AG09319 (cell line): ENCODE measurements at places on chromosomes 7 and 10.
A peak's percentile ranks its signal among the peaks of the same experiment; 100 is the strongest.

GRCh38 chr7:108045669-108046068 lies 42.7 kb upstream of the LAMB1 start:
- no peak for DNase-seq

GRCh38 chr7:158710651-158711102 lies 6.1 kb upstream of the NCAPG2 start:
- DNase-seq = no peak

GRCh38 chr7:88328787-88329186 lies 22.1 kb upstream of the STEAP4 start:
- no peak for DNase-seq

GRCh38 chr7:1368682-1369571 lies 90.3 kb downstream of the MICALL2 start:
- no peak for DNase-seq

- DNase-seq = no peak
Observed at GRCh38 chr10:109861081-109861480, 62.2 kb downstream of the XPNPEP1 start.

DNA sequence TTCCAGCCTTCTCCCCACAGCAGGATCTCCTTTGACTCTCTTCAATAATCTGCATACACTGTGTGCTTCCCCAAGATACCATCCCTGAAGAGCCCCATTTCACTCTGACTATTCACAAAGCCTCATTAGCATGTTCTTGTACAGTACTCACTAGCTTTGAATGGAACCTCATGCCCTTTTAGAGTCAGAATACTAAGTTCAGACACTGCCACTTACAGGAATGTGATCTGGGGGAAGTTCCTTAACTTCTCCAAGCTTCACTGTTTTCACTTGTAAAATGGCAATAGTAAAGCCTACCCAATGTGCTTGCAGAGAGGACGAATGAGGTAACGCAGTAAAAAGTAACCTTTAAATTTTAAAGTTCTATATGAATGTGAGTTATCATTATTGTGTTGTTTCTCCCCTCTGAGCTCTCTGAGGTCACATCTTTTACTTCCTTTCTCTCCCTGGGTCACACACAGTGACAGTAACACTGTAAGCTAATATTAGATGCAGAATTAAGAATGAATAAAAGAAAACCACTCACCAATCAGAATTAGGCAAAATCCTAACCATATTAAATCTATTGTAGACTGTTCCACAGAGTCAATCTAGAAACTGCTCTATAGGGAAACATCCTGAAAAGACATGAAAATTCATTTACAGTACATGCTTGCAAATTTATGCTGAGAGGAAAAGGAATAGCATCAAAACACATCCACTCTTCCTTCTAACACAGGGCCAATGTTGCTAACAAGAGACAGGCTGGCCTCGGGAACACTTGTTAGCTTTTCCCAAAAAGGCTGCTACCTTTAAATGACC lies 64.2 kb upstream of the IL6 start:
- no peak for DNase-seq

- peak; percentile 25 for DNase-seq
Observed at GRCh38 chr7:16891338-16891737, 9.6 kb upstream of the AGR3 start.

- no peak for DNase-seq
Observed at GRCh38 chr7:88217675-88218428, 2.0 kb downstream of the SRI start.

GRCh38 chr7:148967602-148968001 lies 60.7 kb downstream of the PDIA4 start:
- no peak for DNase-seq

- DNase-seq = no peak
Observed at GRCh38 chr10:25280076-25280475, 105.3 kb downstream of the GPR158 start.

GRCh38 chr10:116845823-116846222 lies 3.5 kb upstream of the ENO4 start:
- DNase-seq = no peak

GRCh38 chr7:107461938-107462533 lies 7.8 kb upstream of the GPR22 start:
- DNase-seq = no peak

- no peak for DNase-seq
Observed at GRCh38 chr10:128709686-128710085, 583.5 kb upstream of the MKI67 start.

- no peak for DNase-seq
Observed at GRCh38 chr10:4810092-4810491, 15.9 kb upstream of the AKR1E2 start.

DNA sequence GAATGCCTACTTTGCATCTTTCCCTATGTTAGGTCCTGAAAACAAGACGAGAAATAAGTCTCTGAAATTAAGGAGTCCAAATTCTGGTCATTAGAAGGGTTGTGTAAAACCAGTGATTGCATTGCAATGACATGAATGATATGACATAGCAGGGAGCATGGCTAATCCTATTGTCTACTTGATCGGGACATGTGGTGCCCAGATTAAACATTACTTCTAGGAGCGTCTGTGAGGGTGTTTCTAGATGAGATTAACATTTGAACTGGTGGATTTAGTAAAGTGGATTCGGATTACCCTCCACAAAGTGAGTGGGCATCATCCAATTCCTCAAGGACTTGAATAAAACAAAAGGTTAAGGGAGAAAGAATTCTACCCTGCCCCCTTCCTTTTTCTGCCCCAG lies 434.9 kb upstream of the KLF6 start:
- no peak for DNase-seq

DNA sequence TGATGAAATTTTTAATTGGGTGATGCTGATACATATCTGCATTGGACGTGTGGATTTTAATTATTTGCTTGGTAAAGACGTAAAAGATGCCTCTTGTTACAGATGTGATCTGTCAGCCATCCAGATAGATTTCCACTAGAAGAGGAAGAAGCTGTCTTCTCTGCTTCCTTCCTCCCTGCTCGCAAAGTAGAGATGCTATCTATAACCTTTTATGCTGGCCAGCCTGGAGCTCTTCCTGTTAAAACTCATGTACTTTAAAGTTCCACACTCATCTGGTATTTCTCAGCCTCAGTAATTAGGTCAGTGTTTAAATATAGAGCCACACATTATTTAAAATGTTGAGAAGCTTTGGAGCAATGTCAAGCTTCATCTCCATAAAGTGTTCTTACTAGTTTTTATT lies 51.2 kb upstream of the TMEM229A start:
- DNase-seq = no peak

DNA sequence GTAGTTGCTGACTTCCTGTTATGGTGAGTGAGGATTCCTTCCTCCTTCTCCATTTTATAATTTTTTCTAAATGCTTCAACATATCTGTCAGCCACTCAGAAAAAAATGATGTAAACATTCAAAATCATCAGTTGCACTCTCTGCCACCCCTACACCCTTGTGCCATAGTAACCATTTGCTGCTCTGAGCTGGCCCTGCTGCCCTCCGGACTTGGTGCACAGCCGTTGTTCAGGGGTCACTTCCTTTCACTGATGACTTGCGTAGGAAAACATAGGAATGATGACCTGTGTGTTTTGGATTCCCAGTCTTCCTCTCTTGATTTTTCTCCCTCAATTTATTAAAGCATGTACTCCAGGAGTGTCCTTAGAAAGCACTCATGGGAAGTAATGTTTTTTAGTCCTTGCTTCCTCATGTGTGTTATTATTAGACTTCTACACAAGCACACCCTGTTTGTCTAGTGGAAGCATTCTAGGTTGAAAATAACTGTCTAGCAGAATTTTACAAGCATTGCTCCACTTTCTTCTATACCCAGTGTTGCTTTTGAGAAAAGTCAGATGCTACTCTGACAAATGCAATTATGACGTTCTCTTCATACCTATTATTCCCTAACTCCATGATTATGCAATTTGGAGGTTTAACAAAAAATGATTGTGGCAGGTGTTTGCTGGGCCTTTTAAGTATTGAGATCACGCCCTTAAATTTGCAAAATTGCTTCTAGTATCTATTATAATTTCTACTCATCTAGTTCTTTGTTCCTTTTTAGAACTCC lies 62.6 kb upstream of the MTPN start:
- DNase-seq = no peak

DNA sequence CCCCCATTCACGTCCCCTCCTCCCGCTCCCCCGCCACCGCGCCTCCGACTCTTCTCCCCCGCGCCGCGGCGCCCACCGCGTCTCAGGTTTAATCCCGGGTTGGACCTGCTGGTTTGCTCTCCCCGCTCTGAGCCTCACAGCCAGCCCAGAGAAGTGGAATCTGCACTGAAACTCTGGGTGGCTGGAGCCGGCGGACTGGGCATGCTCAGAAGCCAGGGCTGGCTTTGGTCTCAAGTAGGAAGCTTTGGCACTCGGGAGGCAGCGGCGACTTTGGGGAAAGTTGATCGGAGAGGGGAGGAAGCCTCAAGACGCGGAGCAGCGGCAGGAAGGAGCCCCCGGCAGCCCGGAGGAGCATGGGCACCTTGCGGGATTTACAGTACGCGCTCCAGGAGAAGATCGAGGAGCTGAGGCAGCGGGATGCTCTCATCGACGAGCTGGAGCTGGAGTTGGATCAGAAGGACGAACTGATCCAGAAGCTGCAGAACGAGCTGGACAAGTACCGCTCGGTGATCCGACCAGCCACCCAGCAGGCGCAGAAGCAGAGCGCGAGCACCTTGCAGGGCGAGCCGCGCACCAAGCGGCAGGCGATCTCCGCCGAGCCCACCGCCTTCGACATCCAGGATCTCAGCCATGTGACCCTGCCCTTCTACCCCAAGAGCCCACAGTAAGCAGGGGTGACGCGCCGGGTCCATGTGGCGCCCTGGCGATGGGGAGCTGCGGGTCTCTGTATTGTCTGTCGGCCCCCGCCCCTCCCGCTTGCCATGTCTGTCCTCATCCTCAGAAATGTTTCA lies at the start of gene PRKG1:
PRKG1 (plus strand) TSS at position 250 of the 791 bp plus-strand sequence.
- peak; percentile 65 for DNase-seq

DNA sequence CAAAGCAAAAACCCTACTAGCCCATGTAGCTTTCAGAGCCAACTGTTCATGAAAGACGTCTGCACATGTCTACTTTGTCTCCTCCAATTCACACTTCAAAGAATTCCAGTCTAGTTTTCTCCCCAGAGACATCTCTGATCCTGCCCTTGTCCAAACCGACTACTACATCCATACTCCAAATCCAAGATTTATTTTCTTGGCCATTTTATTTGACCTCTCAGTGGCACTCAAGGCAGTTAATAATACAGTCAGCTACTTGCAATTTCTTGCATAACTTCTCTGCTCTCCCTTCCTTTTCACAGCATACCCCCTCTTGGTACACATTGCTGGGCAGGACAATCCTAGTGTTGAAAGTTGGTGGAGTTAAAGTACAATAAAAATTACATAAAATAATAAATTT lies 170.9 kb upstream of the INHBA start:
- DNase-seq = no peak

DNA sequence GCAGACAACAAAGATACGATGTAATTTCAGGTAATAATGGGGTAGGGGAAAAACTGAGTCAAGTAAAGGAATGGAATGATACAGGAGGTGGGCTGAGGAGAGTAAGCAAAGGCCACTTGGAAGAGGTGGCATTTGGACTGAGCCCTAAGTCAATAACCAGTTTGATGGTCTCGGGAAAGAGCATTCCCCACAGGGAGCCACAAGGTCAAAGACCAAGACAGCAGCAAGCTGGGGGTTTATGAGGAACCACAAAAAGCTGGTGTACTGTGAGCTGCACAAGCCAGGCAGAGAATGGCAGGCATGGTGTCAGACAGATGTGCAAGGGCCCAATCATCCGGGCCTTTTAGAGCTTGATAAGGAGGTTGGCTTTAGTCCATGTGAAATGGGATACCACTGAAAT lies 98.7 kb downstream of the NOC3L start:
- DNase-seq = no peak

DNA sequence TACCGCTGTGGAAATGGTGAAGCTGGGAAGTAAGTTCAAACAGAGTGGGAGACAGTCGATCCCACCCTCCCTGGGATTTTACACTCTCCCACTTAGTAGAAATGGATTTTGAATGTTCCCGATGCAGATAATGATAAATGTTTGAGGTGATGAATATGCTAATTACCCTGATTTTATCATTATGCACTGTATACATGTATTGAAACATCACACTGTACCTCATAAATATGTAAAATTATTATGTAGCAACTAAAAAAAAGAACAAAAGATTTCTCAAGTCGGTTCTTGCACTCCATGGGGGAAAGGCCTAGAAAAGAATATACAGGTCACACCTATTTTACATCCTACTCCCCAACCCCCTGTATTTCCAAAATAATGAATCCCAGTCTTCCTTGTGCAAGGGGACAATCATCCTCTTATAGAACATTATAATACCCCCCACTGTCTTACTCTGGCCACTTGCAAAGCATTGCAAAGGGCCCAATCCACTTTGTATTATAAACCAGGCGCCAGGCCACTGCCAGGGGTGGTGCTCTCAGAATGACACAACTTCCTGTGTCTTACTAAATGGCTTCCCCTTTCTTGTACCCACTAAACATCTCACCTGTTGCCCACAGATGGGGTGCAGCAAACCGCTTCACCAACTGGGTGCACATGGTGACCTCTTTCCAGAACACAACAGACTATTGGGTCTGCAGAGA lies 20.6 kb upstream of the OR2AE1 start:
- DNase-seq = no peak

DNA sequence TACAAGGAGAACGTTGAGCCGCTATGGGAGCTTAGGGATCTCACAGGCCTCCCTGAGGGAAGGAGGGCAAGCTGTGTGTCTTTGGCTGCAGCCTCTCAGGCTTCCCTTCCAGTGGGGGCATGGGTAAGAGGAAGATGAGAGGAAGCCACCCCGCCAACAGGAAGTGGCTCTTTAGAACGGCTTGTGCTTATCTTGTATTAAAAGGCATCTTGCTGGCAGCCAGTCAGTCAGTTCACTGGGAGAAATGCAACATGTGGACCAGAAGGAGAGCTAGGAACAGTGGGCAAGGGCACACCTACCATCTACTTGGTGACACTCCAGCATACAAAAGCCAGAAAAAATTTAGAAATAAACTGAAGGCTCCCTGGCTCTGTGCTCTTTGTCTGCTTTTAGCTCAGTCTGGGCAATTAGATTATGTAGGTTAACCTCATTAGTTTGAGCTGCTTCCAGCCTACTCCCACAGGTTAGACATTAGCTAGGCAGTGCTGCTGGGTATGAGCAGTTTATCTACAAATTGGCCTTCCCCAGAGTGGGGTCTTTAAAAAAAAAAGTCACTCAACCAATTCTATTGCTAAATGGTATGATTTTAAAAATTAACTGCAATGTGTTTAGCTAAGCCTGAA lies 595.9 kb downstream of the KCNMA1 start:
- DNase-seq = no peak

DNA sequence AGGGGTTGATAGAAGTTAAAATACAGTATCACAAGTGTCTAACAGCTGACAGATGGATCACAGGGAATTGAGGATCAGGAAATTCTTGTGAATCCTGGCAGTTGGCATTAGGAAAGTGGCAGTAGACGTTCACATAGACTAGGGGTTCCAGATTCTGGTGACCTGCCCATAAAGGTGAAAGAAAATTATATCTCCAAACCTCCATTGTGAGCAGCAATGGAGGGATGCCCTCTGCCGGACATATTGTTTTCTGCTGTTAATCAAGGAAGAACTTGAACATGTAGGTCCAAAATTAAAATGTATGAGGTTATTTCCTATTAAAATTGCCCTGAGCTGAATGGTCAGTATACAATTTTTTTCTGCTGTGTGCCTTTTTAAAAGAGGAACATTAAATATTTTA lies 5.1 kb downstream of the NME8 start:
- no peak for DNase-seq

GRCh38 chr7:81845744-81846241 lies 75.9 kb upstream of the HGF start:
- DNase-seq = no peak

GRCh38 chr10:104300736-104301292 lies 31.8 kb downstream of the GSTO2 start:
- peak; percentile 84 for DNase-seq

GRCh38 chr7:64946772-64947171 lies 43.7 kb downstream of the ZNF273 start:
- no peak for DNase-seq

GRCh38 chr10:123788981-123789380 lies 102.6 kb downstream of the CPXM2 start:
- DNase-seq = no peak
